NCI-H2107 (cell line): ENCODE measurements at places on chromosomes 4 and X.

DNA sequence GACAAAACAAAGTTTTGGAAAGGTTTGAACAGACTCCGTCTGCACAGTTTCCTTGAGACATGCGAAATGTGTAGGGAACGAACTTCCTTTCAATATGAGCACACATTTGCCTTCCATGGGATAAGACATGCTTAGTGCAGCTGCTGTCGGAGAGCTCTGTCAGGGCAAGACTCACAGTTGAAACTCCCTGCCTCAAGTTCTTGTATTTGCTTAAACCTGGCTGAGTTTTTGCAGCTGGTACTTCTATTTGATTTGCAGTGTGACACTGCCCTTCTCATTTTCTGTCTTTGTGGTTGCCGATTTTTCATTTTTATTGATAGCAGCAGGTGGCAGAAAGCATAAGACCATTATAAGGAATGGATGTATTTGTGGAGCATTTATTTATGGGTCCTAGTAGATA lies 18.2 kb upstream of the RHOH start:
- DNase-seq, result no peak

DNA sequence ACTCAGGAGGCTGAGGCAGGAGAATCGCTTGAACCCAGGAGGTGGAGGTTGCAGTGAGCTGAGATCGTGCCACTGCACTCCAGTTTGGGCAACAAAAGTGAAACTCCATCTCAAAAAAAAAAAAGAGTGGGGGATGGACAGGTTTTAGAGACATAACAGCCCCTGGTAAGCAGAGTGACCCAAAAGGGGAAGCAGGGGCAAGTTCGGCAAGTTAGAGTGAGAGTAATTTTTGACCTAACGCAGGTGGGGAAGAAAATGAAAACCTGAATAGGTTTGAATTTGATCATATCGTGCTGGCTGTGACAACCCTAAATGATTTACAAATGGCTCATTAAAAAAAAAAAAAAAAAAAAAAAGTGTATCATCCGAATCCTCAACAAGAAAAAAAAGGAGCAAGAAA lies 25.7 kb upstream of the TMEM131L start:
- no peak for DNase-seq

GRCh38 chr4:25903900-25904747 lies 9.9 kb upstream of the SMIM20 start:
- DNase-seq, result no peak

GRCh38 chrX:9992061-9992460 lies 24.9 kb downstream of the CLDN34 start:
- no peak for DNase-seq

- no peak for DNase-seq
Observed at GRCh38 chr4:106715825-106716224, 320.3 kb downstream of the DKK2 start.

- no peak for DNase-seq
Observed at GRCh38 chr4:1201851-1202525, 29.6 kb upstream of the SPON2 start.
